Aorta (tissue), 5 donors: ENCODE measurements at places on chromosomes 12 and 14. TPM values are rescaled to one million over a fixed set of nuclear protein-coding genes. Genes with fewer than 3 reads are reported as not detected.

DNA sequence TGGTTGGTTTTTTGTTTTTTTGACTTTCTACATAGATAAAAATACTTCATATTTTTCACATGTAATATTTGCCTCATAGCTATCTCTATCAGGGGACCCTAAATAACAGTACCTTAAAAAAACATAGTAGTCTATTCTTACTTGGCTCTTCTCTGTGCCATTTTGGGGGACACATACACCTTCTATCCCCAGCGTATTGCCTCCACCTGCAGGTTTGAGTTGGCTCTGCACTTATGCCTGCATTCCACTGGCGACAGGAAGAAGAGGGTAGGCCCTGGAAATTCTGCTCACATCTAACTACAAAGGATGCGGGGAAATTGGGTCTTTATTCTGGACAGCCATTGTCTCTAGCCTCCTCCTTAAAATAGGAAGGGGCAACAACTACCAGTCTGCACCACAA, 13.8 kb upstream of the IFI27L2 start:
- DNase-seq = no peak

- DNase-seq = no peak
These were observed 47.9 kb upstream of the ATF7IP start for GRCh38 chr12:14317362-14318146.

GRCh38 chr14:94805680-94806288, 35.9 kb upstream of the GSC start:
- no peak for DNase-seq

- DNase-seq = no peak
These were observed 86.4 kb downstream of the SCN8A start for GRCh38 chr12:51677284-51677968.

GRCh38 chr14:26021759-26022158, 576.1 kb downstream of the NOVA1 start:
- DNase-seq = no peak

DNA sequence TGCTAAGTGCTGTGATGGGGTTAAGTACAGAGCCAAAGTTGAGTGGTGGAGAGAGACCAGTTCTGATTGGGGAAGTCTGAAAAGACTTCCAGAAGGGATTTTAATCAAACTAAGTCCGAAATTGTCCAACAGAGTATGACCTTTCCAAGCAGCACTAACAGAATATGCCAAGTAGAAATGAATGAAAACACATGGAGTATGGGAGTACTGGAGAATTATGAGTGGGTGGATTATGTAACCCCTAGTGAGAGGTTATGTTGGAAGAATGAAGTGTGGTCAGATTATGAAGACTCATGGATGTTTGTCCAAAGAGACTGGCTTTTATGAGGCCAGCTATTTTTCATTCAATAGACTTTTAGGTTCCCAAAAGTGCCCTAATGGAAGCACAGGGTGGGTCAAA, 94.0 kb upstream of the PLEKHA5 start:
- DNase-seq = no peak

DNA sequence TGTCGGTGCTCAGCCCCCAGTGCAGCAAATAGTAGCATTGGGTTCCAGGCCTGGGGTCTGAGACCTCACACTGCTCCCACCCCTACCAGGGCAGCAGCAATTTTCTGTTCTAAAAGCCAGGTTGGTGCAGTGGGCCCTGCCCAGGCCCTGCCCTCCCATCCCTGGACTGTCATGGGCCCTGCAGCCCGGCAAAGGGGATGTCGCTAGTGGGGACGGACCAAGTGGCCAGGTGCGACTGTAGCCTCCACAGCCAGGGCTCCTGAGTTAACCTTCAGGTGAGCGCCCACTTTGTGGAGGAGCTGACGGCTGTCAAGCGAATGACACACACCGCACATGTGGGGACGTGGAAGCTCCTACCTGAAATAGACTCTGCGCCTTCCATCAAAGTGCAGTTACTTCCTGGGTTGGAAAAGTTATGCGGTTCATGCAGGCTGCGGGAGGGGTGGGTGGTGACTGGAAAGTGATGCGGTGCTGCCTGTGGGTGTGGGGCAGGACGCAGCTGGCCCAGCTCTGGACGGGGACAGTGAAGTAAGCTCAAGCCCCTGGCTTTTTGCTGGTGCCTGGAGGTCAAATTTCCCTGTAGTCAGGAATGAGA, 1.5 kb downstream of the INF2 start:
- no peak for DNase-seq

DNA sequence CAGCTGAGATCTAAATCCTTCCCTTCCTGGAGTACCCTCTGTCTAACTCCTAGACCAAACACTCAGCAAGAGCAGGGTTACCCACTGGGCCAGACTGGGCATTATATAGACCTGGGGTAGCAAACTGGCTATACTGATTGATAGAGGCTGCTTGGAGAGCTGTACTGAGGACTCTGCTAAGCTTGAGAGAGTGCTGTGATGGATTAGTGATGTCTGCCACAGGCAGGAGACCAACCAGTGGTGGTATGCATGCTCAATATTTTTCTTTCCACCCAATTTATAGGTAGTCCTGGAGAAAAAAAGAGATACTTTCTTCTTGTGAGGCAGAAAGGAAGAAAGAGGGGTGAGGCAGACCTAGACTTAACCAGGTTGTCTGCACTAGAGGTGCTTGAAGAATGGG, 33.3 kb downstream of the DTX1 start:
- DNase-seq = no peak

GRCh38 chr12:127896661-127897060, 370.3 kb upstream of the TMEM132C start:
- DNase-seq = no peak

DNA sequence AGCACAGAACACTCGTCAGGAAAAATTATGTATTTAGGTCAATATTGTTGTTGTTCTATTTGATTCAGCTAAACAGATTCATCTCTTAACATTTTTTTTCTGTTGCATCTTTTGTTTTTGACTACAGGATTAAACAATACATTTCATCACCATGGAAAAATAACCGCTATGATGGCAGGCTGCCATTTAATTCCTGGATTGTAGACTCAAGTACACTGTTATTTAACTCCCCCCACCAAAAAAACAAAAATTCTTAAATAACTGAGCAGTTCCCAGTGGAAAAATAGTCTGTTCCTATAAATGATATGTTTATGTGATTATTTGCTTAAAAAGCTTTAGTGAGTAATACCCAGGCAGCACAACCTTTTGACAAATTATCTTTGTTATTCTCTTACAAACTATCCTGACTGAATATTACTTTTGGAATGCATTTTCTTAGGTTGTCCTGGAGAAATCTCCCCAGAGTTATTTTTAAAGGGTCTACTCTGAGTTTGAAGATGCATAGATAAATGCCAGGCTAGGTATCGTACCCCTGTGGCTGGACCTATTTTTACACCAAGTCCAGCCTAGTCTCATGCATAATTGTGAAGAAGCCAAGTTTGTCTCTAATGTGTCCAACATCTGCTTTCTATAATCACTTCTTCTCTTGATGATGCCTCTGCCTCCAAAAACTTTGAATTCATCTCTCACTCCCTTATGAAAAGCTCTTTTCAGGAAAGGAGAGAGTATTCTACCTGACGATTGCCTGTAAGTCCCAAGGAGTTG, 3.7 kb downstream of the KERA start:
- DNase-seq = no peak

DNA sequence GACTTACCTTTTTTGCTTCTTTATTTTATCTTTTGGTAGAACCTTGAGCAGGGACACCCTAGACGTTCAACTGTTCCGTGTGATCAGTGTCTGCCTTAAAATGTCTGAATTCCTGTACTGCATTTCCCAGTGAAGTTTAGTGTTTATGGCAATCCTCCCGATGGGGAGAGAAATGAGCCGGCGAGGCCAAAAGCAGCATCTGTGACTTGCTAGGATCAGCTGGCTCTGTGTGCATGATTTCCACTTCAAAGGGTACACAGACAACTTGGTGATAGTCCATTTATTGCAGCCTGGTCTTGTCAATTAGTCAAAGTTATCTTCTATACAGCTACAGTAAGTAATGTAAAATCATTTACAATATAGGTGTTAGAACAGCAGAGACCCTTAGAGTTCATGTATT, 768.5 kb downstream of the DIO2 start:
- DNase-seq = no peak

DNA sequence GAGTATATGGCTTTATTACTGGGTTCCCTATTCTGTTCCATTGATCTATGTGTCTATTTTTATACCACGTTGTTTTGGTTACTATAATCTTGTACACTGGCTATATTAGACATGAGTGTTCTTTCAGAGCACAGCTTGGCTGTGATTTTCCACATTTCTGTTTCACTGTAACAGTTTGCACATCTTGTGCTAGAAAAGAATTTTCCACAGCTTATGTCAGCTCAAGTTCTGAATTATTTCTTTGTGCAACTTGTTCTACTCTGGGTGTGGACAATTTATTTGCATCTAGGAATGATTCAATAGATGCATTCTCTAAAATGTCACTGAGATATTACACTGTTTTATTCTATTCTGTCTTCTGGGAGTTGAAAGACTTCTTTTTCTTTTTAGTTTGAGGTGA, 28.4 kb upstream of the OR5AU1 start:
- no peak for DNase-seq

- no peak for DNase-seq
These were observed 718 bp downstream of the PACS2 start for GRCh38 chr14:105315211-105315721.

GRCh38 chr12:120710031-120710804, at the start of gene UNC119B:
UNC119B (plus strand) TSS chr12:120710458; CDS start chr12:120710475, 17 bp downstream.
- DNase-seq = peak; percentile 81

DNA sequence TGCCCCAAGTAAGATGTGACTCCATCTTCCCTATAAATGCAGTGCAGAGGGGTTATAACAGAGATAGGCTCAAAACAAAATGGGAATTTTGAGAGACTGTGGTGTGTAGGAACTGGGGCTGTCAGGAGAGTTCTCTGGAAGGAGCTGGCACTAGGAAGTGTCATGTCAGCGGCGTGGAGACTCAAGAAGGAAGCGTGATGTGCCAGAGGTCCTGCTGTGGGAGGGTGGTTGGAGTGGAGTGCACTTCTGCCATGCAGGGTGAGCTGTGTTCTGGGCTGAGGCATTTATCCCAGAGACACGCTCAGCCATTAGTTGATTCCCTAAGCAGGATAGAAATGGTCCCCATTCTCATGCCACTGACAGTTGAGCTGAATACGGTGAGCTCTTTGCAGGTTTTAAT, 19.0 kb downstream of the GLT1D1 start:
- no peak for DNase-seq

GRCh38 chr12:97148941-97149559, 242.0 kb downstream of the NEDD1 start:
- peak; percentile 52 for DNase-seq

DNA sequence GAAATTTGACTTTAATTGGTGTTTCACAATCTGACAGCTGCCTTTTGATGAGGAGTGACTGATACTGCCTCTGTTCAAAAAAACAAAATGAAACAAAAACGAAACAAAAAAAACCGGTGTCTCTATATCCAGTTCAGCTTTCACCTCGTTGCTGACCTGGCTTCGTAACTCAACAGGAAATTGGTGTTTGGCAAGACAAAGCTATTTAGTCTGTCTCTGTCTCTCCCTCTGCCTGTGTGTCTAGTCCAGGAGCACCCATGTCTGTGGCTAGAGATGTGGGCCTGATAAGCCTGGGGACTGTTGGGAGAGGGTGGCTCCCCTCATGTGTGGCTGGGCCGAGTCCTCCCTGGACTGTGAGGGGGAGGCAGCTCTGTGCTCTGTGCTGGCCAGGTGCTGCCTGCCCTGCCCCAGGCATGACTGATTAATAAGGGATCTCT, 11.3 kb downstream of the CACNA1C start:
- no peak for DNase-seq

DNA sequence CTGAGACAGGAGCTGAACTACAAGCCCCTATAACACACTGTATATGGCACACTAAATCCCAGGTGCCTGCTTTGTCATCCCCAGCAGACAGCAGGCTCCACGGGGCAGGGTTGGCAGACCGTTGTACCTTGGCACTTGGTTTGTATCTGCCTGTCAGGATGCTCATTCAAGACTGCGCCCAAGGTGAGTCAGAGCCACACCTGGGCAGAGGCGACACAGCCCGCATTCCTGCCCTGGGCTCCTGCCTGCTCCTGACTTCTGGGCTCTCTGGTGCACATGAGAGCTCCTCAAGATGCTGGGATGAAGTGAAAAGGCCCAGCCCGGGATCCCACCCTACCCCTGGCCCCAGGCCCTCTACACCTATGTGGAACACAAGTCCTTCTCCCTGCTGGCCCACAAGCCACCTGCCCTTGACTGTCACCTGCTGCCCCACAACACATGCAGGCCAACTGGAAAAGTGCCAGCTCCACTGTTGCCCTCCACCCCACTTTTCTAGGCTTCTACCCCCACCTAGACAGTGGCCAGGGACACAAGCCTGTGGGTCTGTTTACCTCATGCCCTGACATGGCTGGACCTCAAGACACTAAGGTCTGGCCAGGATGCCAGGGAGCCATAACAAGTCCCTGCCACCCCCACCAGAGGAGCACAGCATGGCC, 30.8 kb upstream of the PNMA1 start:
- DNase-seq = no peak

GRCh38 chr14:67987606-67988005, 168.0 kb downstream of the RAD51B start:
- DNase-seq = no peak

DNA sequence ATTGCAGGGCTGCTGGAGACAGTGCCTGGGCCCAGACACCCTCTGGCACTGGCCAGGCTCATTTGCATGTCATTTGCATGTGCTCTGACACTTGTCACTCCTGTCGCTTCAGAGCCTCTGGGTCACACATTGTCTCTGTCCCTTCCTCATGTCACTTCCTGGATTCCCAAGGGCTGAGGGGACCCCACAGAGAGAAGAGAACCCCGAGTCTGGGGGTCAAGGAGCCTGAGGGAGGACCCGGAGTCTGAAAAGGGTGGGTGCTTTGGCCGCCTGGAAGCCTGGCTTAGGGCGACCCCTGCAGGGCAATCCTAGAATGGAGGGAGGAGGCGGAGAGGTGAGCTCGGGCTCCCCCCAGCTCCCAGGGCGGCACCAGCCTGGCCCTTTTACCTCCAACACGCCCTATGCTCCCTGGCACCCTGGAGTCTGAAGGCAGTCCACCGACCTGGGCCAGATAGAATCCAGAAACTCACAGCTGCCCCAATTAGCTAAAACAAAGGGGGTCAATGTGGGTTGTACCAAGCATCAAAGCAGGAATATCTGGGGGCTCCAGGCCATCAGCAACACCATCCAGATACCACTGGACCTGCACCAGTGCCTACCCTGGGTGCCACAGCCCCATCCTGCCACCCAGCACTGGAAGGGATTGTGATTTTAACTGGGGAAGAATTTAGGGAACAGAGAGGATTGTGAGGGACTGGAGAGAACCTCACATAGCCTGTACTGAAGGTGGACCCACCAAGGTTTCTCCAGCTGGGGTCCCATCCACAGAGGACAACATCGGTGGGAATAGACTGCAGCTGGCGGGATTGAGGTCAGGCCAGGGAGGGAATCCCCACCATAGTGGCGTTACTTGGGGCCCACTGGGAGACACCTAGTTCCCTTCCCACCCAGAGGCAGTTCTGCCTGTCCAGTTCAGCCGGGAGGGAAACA, 21.8 kb upstream of the KRT78 start:
- peak; percentile 64 for DNase-seq

GRCh38 chr12:102371165-102371564, 109.2 kb downstream of the IGF1 start:
- no peak for DNase-seq

- DNase-seq = no peak
These were observed 187.9 kb upstream of the STXBP6 start for GRCh38 chr14:25237845-25238244.

The BDKRB2 gene
- total RNA-seq = 12.2 TPM

The ARL1 gene
- 93.4 TPM for total RNA-seq

The IFNG-AS1 gene
- 0.42 TPM for total RNA-seq

The USP44 gene
- 2.2 TPM for total RNA-seq

The MDGA2 gene
- not detected for total RNA-seq

The TAS2R46 gene
- 3.3 TPM for total RNA-seq

The PRIMA1 gene
- total RNA-seq = 6.7 TPM

The PTPN21 gene
- total RNA-seq = 45.8 TPM

The CFAP251 gene
- total RNA-seq = 2.8 TPM

The SLC6A15 gene
- 0.15 TPM for total RNA-seq

The OR4E2 gene
- not detected for total RNA-seq

The NTS gene
- 0.65 TPM for total RNA-seq

The CCDC177 gene
- total RNA-seq = not detected
